ENCODE measurements at places on chromosomes 12 and 14.

DNA sequence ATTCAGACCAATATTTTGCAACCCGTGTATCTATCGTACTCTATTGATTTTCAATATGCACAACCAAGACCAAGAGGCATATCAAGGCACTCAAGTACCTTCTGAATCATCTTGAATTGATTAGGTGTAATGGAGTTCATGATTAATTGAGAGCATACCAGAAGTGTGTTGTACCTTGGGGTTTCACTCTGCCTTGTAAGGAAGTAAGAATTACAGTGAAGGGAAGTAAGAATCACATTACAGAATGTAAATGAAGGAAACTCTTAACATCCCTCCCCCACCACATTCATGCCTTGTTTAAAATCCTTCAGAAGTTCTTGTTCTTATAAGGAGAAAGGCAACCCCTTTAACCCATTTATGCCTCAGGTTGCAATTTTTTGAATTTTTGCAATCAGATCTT, 5.4 kb upstream of the MGAT4C start:
- DNase-seq: no peak

DNA sequence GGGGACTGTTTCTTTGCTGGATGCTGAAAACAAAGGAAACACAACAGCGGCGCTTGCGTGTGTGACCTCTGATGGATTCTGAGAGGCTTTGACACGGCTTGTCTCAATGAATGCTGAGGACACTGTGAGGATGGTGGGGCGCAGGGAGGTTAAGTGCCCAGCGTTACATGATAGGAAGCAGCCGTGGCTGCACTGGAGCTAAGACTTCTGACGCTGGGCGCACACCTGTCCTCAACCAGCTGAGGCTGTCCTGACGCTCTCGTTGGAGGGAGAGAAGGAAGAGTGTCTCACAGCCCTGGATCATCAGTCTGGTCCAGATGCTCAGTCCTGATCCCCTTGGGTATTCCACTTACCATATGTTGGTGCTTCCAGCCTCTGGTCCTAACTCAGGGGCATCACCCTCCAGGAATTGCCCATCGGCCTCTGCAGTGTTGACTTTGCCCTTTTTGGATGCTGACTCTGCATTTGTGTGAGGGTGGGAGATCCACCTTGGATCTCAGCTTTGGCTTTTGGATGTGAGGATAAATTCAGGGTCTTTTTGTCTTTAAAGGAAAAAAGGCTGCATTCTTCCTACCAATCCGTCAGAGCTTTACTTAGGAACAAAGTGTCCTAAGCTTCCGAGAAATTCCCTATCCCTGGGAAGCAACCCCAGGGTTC, 125.2 kb downstream of the ZNF664 start:
- DNase-seq: no peak

DNA sequence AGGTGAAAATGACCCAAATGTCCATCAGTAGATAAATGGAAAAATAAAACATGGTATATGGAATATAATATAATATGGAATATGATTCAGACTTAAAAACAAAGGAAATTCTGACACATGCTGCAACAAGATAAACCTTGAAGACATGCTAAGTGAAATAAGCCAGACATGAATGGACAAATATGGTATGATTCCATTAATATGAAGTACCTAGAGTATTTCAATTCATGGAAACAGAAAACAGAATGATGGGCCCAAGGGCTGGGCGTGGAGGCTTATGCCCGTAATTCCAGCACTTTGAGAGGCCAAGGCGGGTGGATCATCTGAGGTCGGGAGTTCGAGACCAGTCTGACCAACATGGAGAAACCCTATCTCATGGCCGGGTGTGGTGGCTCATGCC, 22.7 kb upstream of the ORAI1 start:
- DNase-seq: no peak

DNA sequence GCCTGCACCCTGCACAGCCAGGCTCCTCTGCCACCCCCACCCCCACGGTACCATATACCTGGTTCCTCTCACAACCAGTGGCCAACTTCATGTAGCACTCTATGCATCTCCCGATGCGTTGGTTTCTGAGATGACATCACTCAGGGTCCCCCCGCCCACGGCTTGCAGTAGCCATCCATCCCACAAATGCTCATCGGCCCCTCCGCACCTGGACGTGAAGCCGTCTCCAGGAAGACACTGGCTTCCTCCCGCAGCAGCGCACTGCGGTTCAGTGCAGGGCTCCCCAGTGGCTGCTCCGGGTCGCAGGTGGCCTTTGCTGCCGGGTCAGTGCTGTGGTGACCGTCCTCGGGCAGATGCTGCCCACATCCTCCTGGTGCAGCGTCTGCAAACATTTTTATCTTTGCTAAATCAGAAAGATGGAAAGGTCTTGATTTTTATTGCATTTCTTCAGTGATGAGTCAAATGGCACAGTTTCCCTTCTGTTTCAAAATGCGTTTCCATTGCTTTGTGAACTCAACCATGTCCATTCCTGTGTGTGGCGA, 27.5 kb upstream of the MMP17 start:
- no peak for DNase-seq

- no peak for DNase-seq
Observed at GRCh38 chr14:24279301-24280186, 8.1 kb upstream of the RABGGTA start.

DNA sequence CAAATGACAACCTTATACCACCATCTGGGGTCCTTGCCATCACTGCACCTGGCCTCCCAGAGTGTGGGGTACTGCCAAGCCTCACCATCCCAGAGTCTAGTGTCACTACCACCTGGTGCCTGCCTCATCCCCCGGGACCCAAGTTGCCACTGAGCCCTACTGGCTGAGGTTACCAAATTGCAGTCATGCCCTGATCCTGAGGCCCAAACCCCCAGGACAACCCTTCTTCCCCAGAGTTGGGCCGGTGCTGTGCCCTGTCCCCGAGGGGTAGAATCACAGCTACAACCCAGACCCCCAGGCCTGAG, 8.4 kb upstream of the SFSWAP start:
- no peak for DNase-seq

DNA sequence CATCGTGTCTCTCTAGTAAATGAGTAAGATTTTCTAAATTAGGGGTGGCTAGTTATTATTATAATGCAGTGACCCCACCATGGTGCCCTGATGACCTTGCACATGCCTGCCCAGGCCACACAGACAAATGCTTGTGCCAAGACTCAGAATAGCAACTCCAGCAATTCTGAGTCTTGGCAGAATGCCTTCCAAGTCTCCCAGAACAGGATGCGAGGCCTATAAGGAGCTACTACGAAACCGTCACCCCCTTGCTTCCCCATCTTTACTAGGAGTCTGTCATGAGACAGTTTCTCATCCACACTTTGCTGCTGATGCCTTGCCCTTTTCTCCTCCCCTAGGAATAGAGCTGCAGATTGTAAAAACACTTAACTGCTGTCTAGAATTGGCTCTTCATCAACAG, 559.9 kb downstream of the TRHDE start:
- no peak for DNase-seq

- DNase-seq: no peak
Observed at GRCh38 chr12:612886-613285, 50.4 kb downstream of the NINJ2 start.

GRCh38 chr12:113098441-113099028, 37.0 kb downstream of the RASAL1 start:
- peak; percentile 61 for DNase-seq

DNA sequence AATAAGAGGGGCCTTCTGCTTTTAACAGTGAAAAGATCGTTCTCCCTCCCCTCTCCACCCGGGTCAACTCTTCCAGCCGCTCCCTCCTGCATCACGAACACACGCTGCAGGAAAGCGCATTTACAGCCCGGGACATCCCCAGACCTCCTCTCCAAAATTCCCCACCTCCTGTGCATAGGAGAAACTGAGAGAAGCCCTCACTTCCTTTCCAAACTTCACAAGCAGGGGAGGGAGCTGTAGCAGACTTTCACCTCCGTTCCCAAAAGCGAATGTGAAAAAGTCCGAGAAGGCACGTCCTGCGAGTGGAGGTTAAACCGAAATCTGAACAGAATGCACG, 513 bp downstream of the BCAT1 start:
- DNase-seq: peak; percentile 18

DNA sequence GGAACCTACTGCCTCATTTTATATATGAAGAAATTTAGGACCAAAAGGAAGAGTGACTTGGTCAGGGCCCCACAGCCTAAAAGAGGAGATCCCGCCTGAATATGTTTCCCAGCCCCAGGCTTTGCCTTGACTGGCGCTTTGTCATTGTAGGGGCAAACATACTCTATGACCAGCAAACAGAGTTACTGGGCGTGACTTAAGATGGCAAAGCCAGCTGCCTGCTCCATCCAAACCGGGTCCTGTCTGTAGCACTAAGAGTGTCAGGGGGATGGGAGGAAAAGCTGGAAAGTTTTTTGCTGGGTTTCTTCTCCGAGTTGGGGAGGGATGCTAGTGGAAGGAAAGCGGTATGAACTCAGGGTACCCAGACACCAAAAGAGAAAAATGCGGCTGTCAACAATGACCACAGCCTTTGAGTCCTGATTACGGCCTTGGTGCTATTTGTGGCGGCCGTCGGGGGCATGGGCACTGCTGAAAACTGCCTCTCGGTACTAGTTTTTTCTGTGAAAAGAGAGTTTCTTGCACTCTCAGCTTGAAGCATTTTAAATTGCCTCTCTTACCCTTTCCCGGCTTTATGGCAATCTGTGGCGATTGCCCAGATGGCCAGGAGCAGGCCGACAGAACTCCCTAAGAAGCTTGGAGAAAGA, 82.7 kb downstream of the PRIMA1 start:
- DNase-seq: no peak

- no peak for DNase-seq
Observed at GRCh38 chr12:62995097-62995496, 60.1 kb upstream of the PPM1H start.

DNA sequence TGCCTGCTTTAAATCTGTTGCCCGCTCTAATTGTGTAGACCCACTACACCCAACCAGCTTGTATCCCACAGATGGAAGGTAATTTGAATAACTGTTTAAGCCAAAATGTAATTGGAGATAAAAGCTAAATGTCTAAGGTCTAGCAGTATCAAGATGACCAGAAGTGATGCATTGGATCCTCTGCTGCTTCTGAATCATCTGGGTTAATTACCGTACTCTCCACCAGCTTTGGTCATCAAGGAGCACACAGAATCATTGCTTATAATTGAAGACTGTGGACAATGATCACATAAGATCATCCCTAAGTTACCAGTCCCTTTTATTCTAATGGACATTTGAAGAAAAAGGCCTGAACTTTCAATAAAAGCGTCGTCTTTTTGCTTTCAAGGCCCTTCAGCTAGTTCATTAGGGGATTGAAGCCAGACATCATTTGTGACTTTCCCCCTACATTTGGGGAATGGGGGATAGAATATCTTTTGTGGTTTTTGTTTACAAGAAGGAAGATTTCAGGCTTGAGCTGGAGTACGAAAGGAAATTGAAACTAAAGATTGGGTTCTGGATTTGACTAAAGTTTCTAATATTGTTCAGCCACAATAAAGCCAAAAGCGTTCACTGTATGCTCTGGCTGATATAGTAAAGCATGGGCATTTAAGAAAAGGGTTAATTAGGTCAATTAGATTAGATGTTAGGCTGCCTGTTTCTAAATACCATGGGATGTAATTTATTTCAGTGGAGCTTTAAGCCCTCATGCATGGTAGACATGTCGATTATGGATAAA, 123.2 kb downstream of the CHST11 start:
- no peak for DNase-seq

DNA sequence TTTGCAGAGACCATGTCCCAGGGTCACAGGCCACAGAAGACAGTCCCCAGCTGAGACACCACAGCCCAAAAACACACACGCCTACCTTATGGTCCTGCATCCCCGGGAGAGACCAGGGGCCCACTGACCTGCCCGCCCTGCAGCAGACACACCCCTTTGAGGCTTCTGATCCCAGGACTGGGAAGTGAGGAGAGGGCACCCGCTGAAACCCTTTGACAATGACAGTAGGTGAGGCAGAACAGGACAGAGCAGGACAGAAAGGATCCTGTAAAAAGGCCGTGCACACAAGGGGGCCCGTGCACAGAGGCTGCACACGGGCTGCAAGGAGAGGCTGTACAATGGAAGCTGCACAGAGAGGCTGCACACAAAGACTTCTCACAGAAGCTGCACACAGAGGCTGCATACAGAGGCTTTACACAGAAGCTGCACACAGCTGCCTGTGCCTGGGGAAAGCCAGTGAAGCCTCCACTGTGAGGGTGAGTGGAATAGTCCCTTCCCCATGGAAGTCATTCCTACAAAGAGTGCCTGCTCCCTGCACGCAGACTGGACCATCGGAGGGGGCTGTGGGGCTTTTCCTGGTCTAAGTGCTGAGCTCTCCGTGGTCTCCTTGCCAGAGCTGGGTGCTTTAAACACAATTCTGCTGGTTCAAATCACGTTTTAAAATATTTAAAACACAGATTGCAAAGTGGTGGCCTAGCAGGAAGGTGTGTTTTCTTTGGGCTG, 16.6 kb upstream of the SFSWAP start:
- DNase-seq: no peak

DNA sequence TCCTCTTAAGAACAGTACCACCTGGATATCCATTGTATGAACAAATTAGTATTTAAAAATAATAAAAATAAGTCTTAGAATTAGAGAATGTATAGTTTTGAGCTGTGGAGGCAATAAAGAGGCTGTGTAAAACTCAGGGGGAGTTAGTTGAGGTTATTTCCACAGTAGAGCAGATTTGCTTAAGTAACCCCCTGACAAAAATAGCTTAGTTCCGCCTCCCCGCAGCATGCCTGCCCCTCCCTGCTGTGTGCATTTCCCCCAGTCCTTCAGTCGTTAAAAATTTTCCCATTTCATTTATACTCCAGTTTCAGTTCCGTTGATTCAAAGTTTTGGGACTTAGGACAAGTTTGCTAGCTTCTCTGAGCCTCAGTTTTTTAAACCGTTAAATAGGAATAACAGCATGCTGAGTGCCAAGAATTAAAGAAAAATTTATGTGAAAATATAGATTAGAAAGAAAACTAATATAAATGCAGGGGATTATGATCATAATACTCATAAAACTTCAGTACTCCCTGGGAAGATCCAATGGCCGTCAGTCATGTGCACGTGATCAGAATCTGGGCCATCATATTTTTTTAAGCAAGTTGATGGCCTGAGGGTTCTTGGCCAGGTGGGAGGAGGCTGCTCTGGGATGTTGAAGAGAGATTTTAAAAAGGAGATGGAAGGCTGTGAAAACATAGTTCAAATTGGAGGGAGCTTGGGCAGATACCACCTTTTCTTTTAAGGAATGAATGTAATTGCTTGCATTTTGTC, 14.5 kb upstream of the SLC38A2 start:
- DNase-seq: no peak

- DNase-seq: peak; percentile 55
Observed at GRCh38 chr14:72904840-72905561, 11.1 kb upstream of the DPF3 start.

DNA sequence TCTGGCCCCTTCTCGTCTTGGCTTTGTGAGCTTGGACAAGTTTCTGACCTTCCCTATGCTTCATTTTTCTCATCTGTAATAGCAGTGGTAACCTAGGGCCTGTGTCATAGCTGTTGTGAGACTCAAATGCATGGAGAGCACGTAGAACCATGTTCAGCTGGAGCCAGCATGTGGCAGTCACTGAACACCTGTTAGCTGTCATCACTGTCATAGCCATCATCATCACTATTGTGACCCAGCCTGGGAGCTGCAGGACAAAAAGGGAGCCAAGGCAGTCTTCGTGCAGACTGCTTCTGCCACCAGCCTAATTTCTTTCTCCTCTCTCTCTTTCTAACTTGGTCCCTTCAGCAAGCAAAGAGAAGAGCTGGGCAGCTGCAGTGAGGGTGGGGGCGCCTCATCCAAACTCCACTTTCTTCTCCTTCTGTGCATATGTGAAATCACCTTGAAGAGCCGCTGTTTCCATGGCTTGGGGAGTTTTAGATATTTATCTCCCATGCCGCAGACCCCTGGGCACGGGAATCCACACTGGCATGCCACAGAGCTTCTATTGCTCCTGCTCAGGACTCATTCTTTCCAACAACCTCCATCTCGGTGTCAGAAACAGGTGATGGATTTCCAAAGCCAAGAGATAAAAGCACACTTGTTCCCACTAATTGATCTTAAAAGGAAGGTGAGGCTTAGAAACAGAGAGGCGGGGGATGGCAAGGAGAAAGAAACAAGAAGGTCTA, 87.0 kb downstream of the SRRM4 start:
- DNase-seq: no peak
